ENCODE measurements at places on chromosomes 1 and 21.

DNA sequence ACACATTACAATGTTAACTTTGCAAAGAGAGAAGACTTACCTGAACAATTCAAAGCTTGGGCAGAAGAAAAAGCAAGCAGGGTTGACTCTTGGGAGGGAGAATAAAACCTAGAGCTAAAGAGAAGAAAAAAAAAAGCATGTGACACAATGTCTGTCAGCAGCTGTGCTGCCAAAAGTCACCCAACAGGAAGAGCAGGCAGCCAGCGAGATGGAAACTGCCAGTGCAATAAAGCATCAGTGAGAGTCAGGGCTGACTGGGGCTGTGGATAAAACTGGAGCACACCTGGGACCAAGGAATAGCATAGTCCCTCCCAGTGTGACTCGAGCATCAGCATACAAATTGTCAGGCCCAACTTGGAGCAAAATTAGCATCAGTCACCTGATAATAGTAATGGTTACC, 65.0 kb upstream of the SLC22A15 start:
- no peak for DNase-seq

- DNase-seq = no peak
Observed at GRCh38 chr1:71711456-71711855, 570.9 kb downstream of the NEGR1 start.

DNA sequence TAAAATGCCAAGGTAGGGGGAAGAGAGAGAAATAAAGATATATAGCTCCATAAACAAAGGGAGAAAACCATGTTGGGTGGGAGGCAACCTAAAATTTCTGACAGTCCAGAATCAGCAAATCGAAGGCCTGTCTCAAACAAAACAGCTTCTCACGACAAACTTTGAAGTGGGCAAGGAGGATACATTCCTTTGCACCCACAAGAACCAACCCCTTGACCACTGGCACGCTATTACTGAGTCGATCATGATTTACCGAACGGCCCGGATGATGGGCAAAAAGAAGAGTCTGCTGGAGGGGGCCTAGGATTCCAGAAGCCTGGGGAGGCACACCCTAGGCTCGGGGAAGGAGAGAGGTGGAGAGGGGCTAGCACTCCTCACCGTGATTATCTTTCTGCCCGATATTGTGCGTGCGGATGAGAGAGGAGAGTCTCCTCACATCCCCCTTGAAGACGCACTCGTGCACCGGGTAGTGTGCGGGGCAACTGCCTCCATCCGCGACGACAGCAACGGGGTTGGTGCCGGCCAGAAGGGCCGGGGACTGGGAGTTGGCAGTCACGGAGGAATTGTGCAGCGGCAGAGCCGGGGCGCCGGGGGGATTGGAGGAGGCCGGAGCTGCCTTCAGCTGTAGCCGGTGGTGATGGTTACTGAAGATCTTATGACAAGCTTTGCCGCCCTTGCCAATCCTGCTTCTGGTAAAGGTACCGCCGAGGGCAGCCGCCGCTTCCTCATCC, 756 bp downstream of the ANKRD13C start:
- peak; percentile 76 for DNase-seq

DNA sequence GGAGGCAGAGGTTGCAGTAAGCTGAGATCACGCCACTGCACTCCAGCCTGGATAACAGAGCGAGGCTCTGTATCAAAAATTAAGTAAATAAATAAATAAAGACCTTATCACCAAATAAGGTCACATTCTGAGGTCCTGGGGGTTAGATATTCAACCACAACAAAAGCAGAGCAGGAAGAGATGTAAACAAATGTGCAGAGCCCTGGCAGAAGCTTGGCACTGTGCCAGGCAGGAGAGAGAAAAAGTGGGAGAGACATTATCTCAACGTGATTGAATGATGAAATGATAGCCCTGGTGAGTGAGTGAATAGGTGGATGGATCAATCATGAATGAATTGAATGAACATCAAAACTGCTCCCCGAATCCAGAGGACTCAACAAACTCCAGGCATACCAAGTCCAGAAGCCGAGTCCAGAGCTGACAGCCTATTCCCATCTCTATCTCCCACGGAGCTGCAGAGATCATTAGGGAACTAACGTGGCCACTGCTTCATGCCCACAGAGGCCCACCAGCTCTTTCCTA, 150.7 kb downstream of the TOMM20 start:
- DNase-seq = no peak

DNA sequence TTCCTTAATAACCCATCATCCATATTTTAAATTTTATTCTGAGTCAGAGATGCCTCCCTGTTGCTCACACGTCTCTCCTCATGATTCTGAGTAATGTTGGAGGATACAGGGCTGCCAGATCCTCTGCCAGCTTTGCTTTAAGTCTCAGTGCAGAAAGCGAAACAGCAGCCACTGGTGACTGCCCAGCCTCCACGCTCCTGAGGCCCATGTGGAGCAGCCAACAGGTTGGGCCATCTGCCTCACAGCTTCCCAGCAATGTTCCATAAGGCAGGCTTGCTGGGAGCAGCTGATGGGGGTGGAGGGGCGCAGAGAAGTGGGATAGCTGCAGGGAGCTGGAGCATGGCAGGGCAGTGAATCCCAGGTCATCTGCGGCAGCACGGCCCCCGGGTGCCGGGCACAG, 104.2 kb downstream of the IGSF21 start:
- no peak for DNase-seq

DNA sequence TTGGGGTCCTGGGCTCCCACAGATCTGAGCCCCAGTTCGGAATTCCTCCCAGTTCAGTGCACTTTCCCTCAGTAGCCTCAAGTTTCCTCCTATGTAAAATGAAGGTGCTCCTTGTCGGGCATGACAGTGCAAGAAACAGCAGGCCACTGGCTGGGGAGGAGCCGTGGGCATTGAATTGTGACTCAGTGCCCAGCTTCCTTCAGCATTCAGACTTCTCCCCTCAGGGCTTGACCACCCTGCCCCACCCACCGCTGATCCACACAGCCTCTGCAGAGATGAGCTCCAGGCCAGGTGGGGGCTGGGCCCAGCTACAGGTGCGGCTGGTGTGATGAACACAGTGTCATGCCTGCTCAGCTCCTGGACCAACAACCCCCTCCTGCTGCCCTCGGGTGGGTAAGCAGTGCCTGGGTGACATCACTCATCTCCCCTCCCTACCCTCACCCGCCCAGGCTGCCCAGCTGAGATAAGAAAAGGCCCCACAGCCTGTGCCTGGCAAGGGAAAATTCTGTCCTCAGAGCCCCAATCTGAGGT, 4.9 kb downstream of the MOB3C start:
- no peak for DNase-seq

DNA sequence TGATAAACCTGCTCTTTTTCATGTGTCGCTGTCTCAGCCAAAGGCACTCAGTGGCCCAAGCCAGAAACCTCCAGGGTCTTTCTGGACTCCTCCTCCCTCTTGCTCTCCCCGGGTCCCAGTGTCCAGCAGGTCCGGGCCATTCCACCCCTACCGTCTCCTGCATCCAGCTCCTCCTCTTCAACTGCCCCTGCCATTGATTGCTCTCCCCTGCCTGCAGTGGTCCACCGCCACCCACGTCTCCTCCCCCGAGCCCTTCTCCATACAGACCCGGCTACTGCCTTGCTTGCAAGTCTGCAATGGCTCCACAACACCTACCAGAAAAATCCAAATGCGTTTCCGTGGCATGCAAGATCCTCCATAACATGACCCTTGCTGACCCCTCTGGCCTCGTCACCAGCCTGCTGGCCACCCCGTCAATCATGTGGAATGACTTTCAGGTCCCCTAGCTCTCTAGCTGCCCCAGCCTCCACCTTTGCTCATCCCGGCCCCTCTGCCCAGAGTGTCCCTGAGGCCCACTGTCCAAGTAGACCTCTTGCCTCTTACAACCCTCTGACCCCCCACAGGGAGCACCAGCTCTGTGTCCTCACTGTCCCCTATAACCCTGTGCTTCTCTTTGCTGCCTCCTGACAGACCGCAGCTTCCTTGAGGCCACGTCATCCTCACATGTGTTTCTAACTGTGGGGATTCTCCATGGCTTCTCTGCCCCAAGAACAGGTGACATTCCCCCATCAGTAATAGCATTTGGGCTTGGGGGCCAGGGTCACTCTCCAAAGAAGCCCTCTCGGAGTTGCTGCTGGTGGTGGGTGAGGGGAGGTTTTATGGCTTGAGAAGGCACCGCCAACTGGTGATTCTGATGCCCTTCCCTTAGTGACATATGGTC, 15.0 kb downstream of the CACNA1S start:
- no peak for DNase-seq

DNA sequence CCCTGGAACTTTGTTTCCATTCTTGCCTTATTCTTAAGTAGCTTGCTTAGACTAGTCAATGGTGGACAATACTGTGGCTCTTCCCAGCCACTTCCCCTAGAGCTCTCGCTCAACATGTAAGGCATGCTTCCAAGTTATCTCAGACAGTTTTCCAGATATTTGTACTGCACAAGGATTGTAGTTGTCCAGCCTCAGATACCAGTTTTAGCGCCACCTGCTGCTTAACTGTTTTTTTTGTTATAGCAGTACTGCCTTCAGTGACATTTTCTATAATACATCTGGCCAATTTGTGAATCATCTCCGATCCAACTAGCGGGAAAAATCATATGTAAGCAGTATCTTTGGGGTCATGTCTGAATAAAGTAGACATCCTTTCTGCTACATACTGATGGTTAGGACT, 346.7 kb upstream of the ADGRL4 start:
- peak; percentile 17 for DNase-seq

- DNase-seq = no peak
Observed at GRCh38 chr1:248696774-248697173, 5.8 kb downstream of the OR14I1 start.

DNA sequence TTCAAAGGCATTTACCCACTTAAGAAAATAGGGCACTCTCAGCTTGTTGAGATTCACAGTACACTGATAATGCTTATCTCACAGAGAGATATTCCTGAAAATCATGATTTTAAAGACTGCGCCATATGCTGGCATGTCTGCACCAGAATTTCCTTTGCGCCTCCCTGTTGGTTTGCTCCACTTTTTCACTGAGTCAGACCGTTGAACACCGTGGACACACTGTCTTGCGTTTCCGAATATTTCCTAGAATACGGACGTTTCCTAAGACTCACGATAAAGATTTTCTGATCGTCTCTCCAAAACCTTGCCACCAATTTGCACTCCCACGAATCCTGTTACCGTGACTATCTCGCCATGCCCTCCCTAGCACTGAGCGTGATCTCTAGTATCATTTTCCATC, 497 bp upstream of the C1orf115 start:
- DNase-seq = no peak

DNA sequence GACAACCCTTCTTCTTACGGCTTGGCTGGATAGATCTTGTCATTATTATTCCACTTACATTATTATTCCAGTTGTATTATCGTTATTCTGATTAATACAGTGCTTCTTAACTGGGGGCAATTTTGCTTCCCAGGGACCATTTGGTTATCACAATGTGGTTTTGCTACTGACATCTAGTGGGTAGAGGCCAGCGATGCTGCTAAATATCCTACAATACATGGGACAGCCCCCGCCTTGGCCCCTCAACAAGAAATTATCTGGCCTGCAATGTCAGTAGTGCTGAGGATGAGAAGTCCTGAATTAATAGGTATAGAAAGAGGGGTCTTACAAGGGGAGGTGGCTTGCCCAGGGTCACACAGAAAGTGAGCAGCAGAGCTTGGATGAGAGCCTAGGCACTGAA, 105.6 kb downstream of the PTPRU start:
- no peak for DNase-seq

- DNase-seq = no peak
Observed at GRCh38 chr1:48943393-48943792, 166.7 kb upstream of the BEND5 start.

- DNase-seq = no peak
Observed at GRCh38 chr1:212539737-212540430, 68.7 kb upstream of the ATF3 start.

DNA sequence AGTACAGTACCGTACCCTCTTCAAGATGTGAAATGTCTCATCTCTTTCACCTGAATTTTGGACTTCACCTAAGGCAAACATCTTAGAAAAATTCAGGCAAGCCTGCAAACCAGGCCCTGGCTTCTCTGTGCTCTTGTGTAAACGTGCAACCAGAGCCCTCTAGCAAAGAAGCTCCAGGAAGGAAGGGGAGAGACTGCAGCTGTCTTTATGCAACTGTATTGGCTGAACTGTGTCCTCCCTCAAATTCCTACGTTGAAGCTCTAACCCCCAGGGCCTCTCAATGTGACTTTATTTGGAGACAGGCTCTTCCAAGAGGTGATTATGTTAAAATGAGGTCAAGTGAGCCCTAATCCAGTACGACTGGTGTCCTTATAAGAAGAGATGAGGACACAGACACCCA, 60.3 kb downstream of the SLC45A1 start:
- no peak for DNase-seq

Measured in activated CD4-positive, alpha-beta T cell treated with anti-CD3 and anti-CD28 coated beads, Interleukin-10, Interleukin-2, amounts not matched to agents 100 ng/mL and 50 ng/mL, durations not matched to agents 16 hours and 8 hours (primary cell).